Caki2 (cell line): ENCODE measurements at places on chromosomes 6 and 20. TPM values are rescaled to one million over a fixed set of nuclear protein-coding genes. Genes with fewer than 3 reads are reported as not detected.

GRCh38 chr6:13429406-13429753 is 58.0 kb downstream of the GFOD1 start:
- no peak for DNase-seq

DNA sequence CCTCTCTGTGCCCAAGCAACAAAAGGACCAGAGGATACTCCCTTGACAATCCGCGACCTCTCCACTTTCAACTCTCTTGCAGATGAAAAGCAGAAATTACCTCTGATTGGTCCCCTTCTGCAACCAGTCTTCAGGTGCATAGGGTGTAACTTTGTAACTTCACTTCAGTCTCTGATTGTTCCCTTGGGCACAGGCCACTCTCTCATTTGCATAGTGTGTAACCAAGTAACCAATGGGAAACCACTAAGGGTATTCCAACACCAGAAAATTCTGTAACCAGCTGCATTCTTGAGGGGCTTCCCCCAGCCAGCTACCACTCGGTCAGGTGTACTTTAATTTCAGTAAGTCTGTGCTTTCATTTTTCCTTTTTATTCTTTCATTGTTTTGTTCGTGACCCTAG is 4.4 kb upstream of the RAET1L start:
- DNase-seq, result no peak

DNA sequence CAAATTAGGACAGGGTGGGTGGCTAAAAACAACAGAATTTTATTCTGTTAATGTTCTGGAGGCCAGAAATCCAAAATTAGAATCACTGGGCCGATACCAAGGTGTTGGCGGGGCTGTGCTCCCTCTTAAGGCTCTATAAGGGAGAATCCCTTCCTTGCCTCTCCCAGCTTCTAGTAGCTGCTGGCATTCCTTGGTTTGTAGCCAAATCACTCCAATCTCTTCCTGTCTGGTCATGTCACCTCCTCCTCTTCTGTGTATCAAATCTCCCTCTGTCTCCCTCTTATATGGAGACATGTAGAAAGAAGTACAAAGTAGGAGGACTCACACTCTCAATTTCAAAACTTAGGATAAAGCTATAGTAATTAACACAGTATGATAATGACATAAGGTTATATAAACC is 102.9 kb upstream of the SIRPA start:
- no peak for DNase-seq

DNA sequence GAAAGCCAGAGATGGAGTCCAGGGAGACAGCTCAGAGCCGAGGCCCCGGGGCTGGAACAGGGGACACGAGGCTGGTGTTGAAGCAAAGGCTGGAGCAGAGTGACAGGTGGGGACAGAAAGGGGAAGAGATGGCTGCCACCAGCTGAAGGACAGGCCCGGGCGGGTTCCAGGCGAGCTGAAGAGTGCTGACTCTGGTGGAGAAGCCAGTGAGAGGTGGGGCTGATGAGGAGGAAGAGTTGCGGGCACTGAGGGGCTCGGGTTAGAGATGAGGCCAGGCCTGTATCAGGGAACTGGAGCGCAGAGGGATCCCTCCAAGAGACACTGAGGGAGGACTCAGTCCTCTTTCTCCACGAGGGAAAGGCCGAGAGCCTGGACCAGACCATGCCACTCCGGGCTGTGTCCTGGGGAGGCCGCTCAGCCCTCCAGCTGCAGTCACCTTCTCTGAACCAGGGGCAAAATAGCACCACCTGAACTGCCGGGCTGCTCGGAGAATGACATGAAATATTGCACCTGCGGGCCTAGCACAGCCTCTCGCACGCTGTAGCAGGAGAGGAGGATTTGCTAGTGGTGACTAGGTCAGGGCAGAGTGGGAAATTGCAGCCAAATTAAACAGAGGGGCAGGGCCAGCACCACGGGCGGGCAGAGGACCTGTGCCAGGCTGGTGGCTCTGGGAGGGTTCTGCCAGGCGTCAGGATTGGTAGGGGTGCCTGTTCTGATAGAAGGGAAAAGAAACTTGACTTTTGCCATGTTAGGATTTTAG is 175.9 kb downstream of the ZDHHC14 start:
- no peak for DNase-seq

DNA sequence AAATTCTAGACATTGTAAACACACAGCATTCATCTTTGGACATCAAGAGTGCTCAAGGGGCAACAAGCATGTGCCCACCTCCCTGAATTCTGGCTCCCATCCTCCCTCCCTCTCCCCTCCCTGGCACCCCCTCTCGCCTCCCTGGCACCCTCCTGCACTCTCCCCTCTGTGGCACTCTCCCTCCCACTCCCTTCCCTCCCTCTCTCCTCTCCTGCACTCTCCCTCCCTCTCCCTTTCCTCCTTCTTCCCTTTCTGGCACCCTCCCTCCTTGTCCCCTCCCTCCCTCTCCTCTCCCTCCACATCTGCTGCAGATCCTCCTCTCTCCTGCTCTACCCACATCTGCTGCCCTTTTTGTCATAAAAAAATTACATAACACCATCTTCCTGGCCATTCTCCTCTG is 113.0 kb upstream of the SLC22A23 start:
- no peak for DNase-seq

DNA sequence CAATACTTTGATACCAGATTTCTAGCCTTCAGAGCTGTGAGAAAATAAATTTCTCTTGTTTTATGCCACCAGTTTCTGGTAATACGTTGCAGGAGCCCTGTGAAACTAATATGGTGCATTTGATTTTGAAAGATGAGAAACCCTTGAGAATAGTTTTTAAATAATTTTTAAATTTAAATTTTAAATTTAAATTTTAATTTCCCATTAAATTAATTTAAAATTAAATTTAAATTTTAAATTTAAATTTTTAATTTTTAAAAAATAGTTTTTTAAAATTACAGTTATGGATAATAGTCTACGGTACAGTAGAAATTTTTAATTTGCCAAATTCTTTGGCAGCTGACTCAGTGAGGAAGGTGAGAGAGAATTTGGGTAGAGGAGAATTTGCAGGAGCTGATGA is 68.6 kb upstream of the SLC24A3 start:
- no peak for DNase-seq

FOXF2 gene
- 6.8 and 14.1 TPM in 2 replicates for total RNA-seq

DNA sequence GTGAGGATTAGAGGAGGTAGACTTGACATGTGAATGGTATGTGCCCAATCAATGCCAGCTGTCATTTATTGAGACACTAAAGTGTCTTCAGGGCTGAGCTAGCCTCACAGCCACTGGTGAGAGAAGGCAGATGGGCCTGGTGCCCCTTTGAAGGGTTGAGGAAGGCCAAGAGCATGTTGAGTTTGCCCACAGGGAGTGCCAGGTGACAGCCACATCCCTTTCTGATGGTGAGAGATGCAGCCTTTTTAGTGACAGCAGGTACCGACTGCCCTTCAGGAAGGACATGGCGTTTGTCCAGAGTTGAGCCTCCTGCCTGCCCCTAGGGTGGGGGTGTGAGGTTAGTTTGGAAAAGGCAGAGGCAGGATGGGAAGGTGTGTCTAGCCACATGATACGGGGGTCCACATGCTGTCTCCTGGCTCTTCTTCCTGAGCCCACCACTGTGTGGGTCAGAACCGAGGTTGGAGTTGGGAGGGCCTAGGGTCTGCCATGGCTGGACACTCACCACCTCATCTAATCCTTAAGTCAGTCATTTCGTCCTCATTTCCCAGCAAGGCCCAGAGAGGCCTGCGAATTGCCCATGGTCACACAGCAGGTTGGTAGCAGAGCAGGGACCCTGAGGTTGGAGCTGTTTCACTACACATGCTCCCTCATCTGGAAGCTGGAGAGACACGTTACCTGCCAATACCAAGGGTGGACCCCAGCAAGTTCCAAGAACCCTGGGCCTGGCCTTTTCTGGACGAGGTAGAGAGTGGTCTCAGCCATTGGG is 32.5 kb downstream of the SPDEF start:
- no peak for DNase-seq

DNA sequence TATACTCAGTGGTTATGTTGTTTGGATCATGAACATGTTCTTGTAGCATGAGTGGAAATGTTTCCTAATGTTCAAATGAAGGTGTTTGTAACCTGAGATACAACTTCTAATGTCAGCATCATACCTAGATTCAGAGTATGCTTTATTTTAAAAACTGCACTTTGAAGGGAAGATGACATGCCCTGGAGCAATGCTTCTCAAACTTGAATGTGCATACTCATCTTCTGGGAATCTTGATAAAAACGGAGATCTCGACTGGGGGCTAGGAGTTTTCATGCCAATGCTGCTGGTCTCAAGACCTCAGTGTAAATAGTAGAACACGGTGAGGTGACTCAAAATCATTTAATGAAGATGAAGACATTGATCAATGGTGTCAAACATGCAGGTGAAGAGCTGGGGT is 440.0 kb upstream of the NOX3 start:
- DNase-seq, result no peak

DNA sequence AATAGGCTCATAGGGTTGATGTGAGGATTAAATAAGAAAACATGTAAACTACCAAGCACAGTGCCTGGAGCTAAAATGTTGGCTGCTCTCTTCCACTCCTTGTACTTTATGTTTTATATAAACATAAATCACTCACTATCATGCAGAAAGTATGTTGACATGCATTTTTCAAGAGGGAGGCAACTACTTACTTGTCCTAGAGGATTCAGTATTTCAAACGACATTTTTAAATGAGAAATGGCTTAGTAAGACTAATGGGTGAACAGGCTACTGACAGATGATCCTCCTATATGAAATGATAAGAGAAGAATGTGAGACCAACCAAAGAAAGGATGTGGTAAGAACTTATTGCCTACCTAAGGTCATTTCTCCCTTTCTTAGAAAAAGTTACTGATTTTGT is 21.0 kb downstream of the LATS1 start:
- DNase-seq, result no peak

DNA sequence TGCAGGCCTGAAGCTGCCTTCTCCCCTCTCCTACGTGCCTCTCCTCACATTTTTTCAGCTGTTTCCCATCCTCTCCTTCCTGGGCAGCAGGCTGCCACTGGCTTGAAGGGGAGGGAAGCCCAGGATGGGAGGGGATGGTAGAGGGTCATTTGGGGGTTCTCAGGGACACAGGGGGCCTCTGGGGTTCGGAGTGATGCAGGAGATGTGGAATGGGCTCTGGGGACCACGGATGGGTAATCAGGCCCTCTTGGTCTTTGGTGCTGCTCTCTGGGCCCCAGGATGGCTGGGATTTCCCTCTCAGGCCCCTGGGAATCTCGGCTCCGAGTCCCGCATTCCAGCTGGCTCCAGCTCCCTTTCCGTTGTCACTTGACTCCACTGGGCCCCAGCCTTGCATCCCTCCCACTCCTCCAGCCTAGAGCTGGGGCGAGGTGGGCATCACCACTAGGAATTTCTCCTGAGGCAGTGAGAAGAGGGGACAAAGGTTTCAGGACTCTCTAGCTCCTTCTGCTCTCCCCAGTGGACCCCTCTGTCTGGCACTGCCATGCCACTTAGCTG is 2.0 kb upstream of the DDR1 start:
- DNase-seq, result no peak

GRCh38 chr20:5918856-5919625 is 31.3 kb downstream of the TRMT6 start:
- no peak for DNase-seq

CRISP2 gene
- not detected in 2 replicates for total RNA-seq

HUS1B gene
- total RNA-seq, result 0.17 and 2.1 TPM in 2 replicates

DNA sequence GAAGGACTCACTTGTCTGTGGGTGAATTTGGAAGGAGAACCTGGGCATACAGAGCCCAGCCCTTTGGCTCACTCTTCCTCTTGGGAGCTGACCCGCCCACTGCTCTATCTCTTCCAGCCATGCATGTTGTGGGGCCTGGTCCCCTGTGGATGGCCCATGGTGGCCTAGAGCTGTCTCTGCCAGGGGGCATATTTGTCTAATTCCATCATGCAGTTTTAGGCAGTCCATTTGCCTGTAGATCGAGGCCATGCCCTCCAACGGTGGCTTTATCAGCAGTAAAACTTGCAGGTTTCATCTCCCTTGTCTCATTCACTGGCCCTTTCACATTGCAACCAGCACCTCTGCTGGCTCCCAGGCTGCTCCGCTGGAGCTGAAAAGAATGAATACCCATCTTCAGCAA is 12.9 kb upstream of the EZR start:
- no peak for DNase-seq

NSFL1C gene
- 118 and 119 TPM in 2 replicates for total RNA-seq

- no peak for DNase-seq
These were observed 9.5 kb downstream of the GMDS start for GRCh38 chr6:2235777-2236495.

DNA sequence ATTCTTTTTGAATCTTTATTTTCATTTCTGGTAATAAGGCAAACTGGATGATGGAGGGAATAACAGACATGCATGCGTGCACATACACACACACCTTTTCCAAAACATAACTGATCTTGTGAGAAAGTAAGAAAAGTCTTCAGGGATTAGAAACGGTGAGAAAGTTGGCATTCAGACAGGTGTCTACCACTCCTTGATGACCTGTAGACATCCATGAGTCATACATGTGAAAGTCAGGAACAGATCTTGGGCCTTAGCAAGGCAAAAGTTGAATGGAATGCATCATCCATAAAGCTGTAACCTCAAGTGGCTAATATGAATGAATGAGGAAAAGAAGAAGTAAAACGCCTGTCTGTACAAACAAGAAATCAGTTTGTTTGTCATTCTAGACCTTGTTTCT is 97.3 kb downstream of the GRIK2 start:
- DNase-seq, result no peak
